ENCODE measurements at places on chromosomes 1 and 21. TPM values are rescaled to one million over a fixed set of nuclear protein-coding genes. Genes with fewer than 3 reads are reported as not detected.

GRCh38 chr1:36420836-36421317 is 23.2 kb upstream of the LSM10 start:
- DNase-seq: peak; percentile 59

DNA sequence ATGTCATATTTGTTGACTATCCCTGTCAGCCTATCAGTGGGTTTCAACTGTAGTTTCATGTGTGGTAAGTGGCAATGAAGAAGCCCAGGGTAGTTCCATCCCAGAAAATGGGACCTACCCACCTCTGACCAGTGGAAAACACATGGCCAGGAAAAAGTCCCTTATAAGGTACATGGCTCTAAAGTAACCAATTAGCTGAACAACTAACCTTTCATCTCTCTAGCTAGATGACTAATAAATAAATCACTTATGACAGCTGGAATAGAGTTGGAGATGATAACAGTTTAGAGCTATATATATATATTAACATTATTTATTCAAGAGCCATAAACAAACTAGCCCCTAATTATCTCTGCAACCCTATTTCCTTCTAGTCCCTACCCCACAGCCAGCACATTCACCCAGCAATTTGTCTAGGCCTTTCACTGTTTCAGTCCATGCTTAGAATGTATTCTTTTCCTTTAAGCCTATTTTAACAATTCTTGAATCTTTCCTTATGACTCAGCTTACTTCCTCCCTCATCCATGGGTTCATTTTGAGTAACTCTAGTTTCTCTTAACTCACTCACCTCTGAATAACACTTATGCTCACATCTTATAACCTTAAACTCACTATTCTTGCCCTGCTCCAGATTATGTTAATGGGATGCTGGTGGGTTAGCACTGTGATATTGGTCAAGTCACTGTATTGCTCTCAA is 83.7 kb downstream of the TNFSF18 start:
- DNase-seq: no peak

GRCh38 chr1:22105611-22106207 is 37.2 kb downstream of the WNT4 start:
- no peak for DNase-seq

DNA sequence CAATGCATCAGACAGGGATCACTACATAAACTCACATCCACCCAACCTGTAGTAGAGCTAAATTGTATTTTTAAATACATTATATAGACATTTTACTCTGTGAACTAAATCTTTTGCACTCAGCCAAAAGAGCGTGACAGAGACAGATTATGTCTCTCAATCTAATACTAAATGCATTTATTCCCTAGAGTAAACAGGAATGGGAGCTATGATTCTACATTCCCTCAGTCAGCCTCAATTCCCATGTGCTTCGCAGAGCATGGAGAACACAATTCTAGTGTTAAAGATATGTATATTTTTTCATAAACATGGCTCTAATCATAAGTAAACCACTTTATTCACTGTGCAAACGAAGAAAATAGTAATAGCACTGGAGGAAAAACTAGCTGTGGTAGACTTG is 16.5 kb downstream of the PIGK start:
- no peak for DNase-seq

- no peak for DNase-seq
Observed at GRCh38 chr1:211816586-211816985, 14.0 kb downstream of the LPGAT1 start.

GRCh38 chr1:228835911-228836310 is 100.6 kb downstream of the RHOU start:
- no peak for DNase-seq

DNA sequence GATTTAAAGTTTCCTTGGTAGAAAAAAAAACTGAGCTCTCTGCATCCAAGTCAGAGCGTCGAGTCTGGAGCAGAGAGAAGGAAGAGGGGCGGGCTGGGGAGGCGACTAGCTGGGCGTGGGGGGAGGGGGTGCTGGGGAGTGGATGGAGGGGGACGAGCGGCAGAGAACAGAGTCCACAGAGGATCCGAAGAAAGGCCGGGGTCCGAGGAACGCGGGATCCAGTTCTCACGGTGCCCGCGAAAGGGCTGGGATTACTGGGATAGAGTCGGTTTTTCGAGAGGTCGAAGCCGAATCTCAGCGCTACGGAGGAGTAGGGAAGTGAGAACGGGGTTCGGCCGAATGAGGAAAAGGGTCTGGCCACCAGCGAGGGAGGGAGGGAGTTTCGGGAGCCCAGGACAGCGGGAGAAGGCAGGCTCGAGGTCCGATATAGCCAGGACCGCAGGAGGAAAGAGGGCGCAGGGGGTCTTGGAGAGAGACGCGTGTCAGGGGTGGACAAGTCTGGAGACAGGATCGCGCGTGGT is 665 bp downstream of the DAB1 start:
- DNase-seq: no peak

- DNase-seq: no peak
Observed at GRCh38 chr1:156748670-156749418, 2.6 kb downstream of the HDGF start.

DNA sequence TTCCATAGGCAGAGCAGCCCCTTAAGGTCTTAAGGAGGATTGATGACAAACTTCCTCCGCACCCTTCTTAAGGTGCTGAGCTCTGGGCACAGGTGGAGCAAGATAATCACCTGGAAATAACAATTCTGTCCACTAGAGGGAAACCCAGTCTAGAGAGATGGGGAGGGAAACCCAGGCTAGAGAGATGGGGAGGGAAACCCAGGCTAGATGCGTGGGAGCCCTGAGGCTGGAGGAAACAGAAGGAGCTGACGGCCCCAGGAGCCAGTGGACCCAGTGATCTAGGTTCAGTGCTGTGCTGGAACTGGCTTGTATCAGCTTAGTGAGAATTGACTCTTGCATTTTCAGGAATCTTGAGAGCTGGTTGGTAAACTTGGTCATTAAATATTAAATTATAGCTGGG is 17.8 kb upstream of the MYCL start:
- peak; percentile 60 for DNase-seq

DNA sequence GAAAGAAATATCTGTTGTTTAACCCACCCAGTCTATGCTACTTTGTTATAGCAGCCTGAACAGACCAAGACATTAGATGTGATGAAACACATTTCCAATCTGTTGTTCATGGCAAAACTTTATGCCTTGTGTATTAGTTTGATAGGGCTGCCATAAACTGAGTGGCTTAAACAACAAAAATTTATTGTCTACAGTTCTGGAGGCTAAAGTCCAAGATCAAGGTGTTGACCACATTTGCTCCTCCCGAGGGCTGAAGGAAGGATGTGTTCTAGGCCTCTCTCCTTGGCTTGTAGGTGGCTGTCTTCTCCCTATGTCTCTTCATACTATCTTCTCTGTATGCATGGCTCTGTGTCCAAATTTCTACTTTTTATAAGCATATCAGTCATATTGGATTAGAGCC is 94.1 kb upstream of the HIVEP3 start:
- DNase-seq: no peak

- DNase-seq: no peak
Observed at GRCh38 chr1:207964195-207964966, 53.5 kb upstream of the CD34 start.

- no peak for DNase-seq
Observed at GRCh38 chr1:83673312-83673711, 325.6 kb downstream of the TTLL7 start.

DNA sequence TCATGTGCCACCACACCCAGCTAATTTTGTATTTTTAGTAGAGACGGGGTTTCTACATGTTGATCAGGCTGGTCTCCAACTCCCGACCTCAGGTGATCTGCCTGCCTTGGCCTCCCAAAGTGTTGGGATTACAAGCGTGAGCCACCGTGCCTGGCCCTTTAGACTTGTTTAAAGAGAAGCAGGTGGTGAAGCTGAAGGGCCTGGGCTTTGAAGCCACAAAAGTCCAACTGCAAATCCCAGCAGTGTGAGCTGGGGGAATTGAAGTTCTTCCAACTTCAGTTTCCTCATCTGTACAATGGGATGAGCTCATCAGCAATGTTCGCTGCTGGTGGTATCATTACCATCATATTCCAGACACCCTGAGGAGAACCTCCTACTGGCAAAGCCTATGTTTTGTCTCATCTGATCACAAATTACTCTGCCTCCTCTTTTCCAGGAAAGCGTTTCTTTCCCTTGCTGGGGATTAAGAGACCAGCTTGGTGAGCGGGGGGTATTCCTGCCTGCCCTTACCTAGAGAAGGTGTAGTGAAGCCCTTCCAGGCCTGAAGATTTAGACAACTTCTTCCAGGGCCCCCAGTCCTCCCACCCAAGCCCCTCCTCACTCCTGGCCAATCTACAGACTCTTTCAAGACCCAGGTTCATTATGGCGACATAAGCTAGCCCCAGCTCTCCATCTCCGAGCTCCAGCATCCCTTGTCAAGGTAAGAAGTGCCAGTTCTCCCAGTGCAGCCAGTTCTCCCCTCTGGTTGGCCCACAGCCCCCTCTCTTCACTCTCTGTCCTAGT is 2.4 kb upstream of the SHISA4 start:
- no peak for DNase-seq

The DMRTA2 gene
- not detected for polyA plus RNA-seq

The OR2L2 gene
- 0.10 TPM for polyA plus RNA-seq

The RBP7 gene
- 33.2 TPM for polyA plus RNA-seq

The HSPG2 gene
- polyA plus RNA-seq: 121 TPM

The SH2D1B gene
- 0.17 TPM for polyA plus RNA-seq

The CCDC181 gene
- 12.9 TPM for polyA plus RNA-seq

The SLC26A9 gene
- 0.35 TPM for polyA plus RNA-seq

The RPS27 gene
- polyA plus RNA-seq: 3,554 TPM

The PDC gene
- polyA plus RNA-seq: not detected
